ENCODE measurements at places on chromosomes 5 and 9.

DNA sequence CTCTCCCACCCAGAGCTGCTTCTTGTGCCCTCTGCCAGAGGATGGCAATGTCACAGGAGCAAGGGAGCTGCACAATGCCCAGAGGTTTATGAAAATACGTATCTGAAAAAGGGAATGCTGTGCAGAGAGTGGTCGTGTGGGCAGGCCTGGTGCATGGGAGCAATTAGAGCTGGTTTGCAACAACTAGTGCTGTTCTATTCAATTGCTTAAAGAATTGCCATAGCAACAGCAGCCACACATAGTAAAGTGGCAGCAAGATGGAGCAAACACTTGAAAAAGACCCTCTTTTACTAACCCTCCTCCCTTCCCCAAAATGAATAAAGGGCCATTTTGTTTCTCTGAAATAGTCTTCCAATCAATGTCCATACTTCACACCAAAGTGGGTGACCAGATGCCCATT lies 166.3 kb downstream of the CRB2 start:
- no peak for DNase-seq

DNA sequence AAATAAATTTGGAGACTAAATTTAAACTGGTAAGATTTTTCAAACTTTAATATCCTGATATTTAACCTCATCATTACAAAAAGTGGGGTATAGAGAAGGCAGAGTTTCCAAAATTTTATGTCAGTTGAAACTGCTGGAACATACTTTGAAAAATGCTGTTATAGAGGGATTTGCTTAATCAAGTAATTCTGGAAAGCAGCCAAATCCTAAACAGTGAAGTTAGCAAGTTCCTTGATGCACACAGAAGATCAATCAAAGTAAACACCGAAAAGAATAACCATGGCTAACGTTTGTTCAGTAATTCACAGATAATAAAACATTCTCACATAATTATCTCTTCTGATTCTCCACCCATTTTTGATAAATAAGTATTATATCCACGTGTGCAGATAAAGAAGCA lies 8.1 kb upstream of the PRR16 start:
- no peak for DNase-seq

- DNase-seq = no peak
Measured at GRCh38 chr5:102594192-102594591, 95.4 kb upstream of the SLCO6A1 start.

- no peak for DNase-seq
Measured at GRCh38 chr5:62647241-62647640, 68.6 kb downstream of the LRRC70 start.

DNA sequence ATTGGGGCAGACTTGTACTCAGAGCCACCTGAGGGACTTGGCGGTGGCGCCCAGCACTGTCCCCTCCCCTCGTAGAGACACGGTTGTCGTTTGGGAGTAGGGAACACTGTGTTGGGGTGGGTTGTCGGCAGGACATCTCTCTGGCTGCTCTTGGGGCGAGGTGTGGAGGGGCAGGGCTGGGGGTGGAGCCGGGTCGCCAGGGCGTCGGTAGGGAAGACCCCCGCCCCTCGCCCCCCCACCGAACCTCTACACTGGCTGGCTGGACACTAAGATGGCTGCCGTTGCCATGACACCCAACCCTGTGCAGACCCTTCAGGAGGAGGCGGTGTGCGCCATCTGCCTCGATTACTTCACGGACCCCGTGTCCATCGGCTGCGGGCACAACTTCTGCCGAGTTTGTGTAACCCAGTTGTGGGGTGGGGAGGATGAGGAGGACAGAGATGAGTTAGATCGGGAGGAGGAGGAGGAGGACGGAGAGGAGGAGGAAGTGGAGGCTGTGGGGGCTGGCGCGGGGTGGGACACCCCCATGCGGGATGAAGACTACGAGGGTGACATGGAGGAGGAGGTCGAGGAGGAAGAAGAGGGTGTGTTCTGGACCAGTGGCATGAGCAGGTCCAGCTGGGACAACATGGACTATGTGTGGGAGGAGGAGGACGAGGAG lies 778 bp downstream of the TRIM41 start:
- DNase-seq = no peak

DNA sequence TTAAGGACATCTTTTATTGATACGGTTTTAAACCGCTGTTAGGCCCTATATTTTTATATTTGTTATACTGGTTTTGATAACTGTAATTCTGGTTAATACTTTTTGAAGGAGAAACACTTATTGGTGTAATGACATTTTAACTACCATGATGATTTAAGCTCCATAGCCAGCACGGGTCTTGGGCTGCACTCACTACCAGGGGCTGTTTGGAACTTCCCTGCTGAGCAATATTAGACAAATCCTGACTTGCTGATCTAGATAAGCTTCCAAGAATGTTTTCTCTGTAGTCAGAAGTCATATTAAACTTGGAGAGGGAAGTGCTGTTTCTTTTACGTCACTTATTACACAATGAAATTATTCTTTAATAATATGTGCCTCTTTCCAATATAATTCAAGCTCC lies 540.0 kb upstream of the GRAMD2B start:
- DNase-seq = no peak

GRCh38 chr9:132783006-132783405 lies 95.1 kb downstream of the AK8 start:
- no peak for DNase-seq

GRCh38 chr5:32598260-32598937 lies 13.0 kb downstream of the SUB1 start:
- DNase-seq = no peak

GRCh38 chr5:80125962-80126480 lies 90.9 kb downstream of the THBS4 start:
- DNase-seq = peak; percentile 44

DNA sequence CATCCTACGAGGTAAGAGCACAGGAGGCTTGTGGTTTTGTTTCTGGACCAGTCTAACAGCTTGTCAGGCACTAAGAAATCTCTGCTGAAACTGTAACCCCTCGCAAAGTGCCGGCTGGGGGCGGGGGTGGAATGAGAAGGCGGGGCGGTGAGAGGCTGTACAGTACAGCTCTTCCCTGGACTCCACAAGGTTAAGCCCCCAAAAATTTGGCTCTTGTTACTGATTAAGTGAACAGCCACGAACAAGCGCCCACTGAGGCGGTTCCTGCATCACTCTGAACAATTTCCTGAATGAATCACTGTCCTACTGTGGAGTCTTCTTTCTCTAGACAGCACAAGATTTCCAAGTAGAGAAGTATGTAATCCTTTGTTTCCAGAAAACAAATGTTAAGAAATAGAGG lies 6.8 kb downstream of the FBP2 start:
- DNase-seq = peak; percentile 29

DNA sequence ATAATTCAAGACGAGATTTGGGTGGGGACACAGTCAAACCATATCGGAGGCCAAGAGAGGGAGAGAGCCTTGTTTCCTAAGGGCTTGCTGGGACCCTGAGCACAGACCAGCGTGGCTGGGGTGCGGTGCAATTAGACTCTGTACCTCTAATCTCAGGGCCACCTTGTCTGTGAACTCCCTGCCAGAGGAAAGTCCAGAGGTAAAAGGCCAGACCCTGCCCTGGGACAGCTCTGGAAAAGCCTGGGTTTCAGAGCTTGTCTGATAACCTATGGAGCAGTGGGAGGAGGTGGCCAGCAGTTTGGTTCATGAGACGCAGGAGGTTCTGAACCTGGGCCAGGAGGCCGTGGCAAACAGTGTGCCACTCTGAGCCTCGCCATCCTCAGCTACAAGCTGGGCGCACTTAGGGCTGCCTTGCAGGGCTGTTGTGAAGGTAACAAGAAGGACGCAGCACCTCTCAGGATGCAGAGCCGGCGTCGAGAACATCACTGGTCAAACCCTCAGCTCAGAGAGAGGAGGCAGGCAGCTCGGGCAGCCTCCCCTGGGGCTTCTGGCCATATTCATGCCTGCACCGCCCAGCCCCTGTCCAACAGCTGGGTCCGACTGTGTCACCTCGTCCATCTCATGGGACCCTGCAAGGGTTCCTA lies 4.8 kb upstream of the DOLPP1 start:
- DNase-seq = no peak

DNA sequence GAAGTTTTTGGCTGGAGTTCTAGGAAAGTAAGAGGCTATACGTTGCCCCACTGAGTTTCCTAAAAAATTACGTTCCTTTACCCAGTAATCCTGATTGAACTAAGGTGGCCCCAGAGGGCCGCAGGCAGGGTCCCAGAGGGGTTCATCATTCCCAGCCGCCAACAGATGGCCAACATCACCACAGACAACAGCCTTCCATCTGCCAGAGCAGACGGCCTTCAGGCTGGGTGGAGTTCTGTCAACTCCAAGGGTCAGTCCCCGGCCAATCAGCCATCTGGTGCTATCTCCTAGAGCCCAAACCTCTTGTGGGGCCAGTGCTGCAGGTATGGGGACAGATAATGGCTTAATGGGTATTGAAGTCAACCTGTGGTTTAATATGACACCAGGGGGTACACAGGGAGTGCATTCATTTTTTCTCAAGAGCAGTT lies 30.4 kb downstream of the TBC1D2 start:
- no peak for DNase-seq

GRCh38 chr9:128555180-128555721 lies 2.9 kb downstream of the SPTAN1 start:
- DNase-seq = peak; percentile 69

DNA sequence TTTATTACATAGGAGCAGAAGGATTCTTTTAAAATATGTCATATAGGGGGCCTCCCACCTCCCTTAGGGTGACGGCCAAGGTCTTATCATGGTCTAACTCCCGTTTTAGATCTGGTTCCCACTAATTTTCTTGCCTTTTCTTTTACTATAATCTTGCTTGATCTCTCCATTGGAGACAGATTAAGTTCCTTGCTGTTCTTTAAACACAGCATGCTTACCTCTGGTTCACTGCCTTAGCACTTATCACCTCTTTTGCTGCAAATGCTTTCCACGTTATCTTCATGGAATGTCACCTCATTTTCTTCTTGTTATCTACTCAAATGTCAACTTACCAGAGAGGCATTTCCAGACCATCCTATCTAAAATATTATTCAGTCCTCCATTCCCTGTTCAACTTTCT lies 1047.6 kb downstream of the TLE4 start:
- no peak for DNase-seq

- DNase-seq = peak; percentile 53
Measured at GRCh38 chr9:82606492-82607382, 456.2 kb downstream of the RASEF start.

Data from urothelium cell line (cell line).